ENCODE measurements at places on chromosomes 5 and 9.

DNA sequence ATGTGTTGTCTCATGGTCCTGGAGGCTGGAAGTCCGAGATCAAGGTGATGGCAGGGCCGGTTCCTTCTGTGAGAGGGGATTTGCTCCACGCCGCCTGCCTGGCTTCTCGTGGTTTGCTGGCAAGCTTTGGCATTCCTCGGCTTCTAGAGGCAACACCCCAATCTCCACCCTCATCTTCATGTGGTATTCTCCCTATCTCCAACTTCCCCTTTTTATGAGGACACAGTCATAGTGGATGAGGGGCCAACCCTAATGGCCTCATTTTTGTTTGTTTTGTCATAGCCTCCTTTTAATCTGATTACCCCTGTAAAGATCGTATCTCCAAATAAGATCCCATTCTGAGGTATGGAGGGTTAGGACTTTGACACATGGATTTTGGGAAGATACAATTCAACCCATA, 41.7 kb upstream of the CLK4 start:
- DNase-seq, result no peak

GRCh38 chr9:132169672-132170392, 8.0 kb downstream of the NTNG2 start:
- DNase-seq, result peak; percentile 52

- no peak for DNase-seq
These were observed 36.8 kb downstream of the PTGES start for GRCh38 chr9:129716091-129716490.

DNA sequence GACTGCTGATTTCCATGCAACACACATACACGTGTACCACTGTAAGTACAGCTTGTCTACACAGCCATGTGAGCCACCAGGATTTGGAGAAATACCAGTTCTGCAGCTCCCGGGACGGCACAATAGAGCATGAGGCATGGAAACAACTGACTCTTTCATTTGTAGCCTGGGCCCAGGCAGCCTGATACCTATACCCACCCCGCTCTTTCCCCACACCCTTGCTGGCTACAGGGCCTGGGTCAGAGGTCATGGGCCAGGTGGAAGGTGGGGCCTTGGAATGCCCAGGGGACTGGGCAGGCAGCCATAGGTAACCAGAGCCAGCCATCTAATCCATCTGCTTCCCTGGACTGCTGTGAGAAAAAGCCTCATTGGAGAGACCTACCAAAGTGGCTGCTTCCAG, 39.0 kb upstream of the ZSWIM6 start:
- DNase-seq, result no peak

DNA sequence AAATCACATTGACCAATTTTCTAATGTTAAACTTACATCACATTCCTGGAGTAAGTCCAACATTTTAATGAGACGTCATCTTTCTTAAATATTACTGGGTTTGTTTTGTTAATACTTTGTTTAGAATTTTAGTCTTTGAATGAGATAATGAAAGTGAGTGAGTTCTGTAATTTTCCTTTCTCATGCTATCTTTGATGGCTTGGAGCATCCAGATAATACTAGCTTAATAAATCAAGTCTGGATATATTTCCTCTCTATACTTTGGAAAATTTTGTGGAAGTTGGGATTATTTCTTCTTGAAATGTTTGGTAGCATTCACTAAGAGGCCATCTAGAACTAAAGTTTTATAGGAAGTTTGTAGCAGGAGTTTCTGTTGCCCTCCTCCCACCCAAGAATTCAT, 90.8 kb upstream of the IL7R start:
- DNase-seq, result no peak

DNA sequence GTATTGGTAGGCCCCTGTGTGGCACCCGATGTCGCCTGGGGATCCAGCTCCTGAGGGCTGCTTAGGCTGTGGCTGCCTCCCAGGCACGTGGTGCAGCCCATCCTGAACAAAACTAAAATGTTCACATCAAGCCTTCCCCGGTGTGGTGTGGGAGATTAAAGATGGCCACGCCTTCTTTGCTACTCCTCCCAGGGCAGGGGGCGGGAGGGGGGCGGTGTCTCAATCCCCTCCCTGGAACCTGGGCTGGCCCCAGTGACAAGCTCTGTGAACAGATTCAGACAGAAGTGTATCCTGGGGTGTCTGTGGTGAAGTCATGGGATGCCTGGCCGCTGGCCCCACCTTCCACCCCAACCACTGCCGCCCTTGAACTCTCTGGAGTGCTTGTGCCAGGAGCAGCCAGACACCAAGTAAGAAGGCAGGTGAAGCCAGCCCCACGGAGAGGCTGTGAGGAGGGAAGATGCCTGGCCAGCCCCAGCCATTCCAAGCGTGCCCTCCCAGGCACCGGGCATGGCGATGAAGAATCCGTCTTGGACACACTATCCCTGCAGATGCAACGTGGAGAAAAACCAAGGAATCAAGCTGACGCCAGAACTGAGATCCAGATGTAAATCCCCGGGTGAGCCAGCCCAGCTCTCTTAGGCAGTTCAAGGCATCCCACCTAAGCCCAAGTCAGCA, 75.8 kb downstream of the AK8 start:
- peak; percentile 21 for DNase-seq

GRCh38 chr9:113307396-113307975, 4.3 kb upstream of the RNF183 start:
- no peak for DNase-seq

DNA sequence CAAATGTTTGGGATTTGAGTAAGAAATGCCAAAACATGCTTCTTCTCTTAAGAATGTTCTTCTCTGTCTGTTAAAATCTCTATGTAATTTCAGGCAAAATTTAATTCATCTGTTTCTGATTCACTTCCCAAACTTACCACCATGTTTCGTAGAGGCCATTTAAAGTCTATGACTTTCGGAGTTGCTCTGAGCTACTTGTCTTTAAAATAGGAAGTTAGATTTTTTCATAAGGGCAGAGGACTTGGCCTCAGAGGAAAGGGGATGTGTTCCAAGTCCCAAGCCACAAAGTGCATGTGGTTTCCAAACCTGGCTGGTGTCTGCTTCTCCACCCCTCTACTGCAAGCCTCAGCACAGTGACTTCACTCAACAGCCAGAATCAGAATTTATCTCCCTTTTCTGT, 111.3 kb upstream of the ADRA1B start:
- no peak for DNase-seq

DNA sequence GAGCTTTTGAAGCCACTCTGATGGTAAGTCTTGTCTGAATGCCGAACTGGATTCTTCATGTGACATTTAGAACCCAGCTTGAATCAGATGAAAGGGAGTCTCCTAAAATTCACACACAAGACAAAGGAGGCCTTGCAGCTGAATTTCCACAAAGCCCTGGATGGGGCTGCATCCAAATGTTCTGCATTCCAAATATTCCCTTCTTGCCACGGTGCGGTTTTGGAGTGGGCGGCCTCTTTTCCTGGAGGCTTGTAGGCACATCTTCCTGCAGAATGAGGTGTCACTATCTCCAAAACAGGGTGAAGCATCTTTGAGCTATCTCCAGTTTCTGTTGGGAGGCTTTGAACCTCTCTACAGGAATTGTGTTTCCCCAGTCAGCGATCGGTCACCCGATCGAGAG, 342.7 kb downstream of the ARHGEF28 start:
- no peak for DNase-seq

DNA sequence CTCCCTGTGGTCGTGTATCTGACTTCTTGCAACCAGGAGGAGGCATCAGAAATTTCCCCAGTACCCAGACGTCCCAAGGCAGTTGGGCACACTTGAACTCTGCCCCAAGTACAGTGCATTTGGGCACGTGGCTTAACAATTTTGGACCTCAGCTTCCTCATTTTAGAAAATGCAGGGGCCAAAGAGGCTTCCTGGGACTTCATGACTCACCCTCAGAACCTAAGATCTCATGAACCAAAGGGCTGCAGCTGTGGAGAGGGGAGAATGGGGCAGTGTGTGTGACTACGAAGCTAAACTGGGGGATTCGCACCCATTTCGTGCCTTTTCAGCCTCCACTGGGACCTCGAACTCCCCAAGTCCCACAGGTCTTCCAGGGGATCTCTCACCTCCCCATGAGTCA, 59.2 kb downstream of the SYK start:
- DNase-seq, result no peak

DNA sequence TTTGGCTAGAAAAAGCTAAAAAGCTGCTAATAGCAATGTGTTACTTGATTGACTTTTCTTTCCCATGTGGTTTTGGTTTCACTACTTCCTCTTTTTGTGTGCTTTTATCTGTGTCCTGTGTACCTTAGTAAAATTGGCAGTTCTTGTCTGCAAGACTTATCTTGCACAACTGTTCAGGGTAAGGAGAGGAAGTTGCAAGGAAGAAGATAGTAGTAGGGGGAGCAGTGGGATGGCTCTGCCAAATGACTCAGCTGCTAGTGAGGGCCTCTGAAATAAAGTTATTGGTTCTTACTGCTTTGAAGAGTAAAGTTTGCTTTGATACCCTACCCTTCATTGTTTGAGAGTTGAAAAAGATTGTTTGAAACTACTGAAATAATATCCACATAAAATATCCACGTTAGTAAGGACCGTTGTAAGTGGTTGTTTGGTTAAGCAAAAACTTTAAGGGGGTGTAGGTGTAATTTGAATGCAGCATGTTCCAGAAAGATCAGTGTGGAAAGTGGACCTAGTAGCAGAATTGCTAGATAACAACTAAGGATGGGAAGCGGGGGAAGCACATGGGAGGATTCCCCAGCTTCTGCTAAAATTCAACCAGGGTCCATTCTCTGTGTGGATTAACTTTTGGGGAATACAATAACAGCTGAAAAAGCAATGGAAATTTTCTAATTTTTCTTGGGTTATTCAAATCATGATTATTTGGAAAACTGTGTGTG, 123.5 kb downstream of the SCAMP1 start:
- no peak for DNase-seq

- peak; percentile 67 for DNase-seq
These were observed 8.6 kb downstream of the HAVCR2 start for GRCh38 chr5:157100140-157100679.

- DNase-seq, result no peak
These were observed 289.5 kb upstream of the MPDZ start for GRCh38 chr9:13568841-13569601.

DNA sequence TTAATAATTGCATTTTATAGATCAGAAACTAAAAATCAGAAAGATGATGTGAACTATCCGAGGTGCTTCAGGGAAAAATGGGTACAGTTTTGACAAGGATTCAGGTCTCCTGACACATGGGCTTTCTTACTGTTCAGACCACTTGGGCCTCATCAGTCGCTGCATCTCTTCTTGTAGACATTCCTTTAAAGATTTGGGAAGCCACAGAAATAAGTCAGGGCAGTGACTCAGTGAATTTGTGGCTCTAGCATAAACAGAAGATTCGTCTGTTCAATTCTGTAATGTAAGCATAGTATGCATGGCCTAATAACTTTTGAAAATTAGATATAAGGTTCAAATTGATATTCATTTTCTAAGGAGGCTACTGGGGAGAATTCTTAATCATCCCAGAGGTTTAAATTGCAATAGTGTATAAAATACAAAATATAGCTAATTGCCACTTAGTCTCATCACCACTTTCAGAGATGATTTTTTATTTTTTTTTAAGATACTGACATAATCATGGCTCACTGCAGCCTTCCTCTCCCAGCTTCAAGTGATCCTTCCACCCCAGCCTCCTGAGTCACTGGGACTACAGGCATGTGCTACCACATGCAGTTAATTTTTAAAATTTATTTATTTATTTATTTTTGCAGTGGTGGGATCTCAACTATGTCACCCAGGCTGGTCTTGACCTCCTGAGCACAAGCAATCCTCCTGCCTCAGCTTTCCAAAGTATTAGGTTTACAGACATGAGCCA, 48.9 kb downstream of the RASEF start:
- DNase-seq, result peak; percentile 35

DNA sequence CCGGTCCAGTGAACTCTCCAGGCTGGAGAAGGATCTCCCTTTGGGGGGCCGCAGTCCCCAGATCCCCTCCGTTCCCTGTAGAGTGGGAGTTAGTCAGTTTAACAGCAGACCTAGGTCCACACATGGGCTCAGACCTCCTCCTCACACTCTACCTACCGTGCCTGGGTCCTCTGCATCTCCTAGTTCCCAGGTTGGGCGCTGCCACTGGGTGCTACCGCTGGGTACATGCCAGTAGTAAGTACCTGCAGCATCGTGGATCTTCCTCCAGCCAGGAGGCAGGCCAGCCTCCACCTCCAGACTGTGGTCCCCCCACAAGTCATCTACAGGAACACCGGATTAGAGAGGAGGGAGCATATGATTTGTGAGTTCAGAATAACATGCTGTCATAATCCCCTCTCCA, 802 bp downstream of the APBB3 start:
- DNase-seq, result no peak

DNA sequence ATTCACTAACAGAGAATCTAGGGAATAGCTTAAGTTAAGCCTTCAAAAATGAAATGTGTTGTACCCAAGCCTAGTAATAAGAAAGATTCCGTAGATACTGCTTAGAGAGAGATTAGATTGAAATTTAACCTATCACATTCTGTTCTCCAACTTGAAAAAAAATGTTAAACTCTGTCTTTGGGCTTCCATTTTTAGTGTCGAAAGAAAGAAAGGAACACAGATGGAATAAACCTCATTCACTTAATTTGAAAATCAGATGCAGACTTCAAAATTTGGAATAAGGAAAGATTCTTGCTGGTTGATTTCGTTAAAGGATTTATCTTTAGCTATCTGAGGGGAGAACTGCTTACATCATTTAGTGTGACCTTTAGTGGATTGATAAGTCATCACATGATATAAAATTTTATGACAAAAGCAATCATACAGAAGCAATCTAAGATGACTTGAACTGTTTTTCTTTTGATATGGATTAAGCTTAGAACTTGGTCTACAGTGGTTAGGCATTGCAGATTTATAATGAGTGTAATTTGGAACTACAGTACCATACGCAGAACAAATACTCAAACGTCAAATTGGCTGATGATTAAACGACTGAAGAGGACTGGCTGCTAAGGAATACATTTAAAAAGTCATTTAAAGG, 128.5 kb downstream of the GLIS3 start:
- no peak for DNase-seq

DNA sequence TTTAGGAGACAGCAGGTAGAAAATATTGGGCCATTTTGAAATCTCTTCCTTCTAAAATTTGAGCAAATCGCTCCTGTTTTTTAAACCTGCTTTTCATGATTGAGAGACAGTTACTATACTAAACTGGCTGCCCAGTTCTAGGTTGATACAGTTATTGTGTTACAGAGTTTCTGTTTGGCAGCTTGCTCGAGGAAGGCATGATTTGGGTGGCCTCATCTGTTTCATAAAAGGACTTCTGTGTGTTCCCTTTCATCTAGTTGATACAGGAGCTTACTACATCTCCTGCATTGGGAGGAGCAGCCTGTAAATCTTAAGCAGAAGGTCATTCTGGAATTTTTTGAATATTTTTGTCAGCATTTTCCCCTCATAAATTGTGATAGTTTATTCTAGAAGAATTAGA, 14.2 kb downstream of the HSPA4 start:
- DNase-seq, result no peak

DNA sequence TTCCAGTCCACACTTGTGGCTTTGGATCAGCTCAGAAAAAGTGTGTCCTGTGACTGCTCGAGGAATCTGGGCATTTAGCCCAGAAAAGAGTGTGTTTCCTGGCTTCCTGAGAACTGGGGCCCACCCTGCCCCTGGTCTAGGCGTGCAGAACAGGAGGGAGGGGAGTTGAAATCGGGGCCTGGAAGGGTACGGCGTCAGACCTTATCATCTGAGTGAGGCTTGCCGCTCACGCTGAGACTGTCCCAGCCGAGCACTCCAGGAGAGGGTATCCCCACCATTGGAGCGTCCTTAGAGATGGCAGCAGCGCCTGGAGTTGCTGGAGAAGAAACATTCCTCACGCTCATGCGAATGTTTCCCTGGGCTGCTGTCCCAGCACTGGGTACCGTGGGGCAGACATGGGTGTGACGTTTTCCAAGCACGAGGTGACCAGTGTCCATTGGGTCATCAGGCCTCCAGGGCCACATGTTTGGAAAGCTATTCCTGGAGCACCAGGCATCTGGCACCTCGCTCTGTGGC, 22.5 kb downstream of the NEK6 start:
- peak; percentile 81 for DNase-seq
